Activated T-helper 17 cell treated with anti-CD3 and anti-CD28 coated beads, Interleukin-2, amount 50 U/mL, for 72 hours (primary cell): ENCODE measurements at places on chromosomes 16 and 17. TPM values are rescaled to one million over a fixed set of nuclear protein-coding genes. Genes with fewer than 3 reads are reported as not detected.
A peak's percentile ranks its signal among the peaks of the same experiment; 100 is the strongest.

DNA sequence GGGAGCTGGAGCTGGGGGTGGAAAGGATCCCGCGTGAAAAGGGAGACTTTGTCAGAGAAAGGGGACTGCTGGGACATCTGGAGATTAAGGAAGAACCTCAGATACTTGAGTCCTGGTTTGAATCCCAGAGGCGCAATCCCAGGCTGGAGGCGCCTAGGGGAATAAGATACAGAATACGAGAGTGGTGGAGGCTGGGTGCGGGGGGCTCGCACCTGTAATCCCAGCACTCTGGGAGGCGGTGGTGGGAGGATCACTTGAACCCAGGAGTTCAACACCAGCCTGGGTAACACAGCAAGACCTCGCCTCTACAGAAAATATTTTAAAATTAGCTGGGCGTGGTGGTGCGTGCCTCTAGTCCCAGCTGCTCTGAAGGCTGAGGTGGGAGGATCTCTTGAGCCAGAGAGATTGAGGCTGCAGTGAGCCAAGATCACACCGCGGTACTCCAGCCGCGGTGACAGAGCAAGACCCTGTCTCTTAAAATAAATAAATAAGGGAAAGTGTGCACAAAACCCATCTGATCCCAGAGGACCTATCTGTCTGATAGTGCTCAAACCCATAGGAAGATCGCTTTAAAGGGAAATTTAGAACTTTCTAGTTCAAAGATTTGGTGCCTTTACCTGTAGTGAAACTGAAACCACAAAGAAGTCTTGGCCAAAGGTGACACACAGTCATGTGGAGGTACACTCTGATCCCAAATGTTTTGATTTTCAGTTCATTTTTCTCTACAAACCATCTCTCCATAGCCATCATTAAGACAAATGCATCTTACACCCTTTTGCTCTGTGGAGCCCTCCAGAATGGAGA is 617 bp upstream of the SCRN2 start:
- ATAC-seq: no peak

- no peak for ATAC-seq
Measured at GRCh38 chr17:78038748-78039288, 80.3 kb downstream of the TNRC6C start.

- ATAC-seq: no peak
Measured at GRCh38 chr16:11780991-11781680, 15.9 kb downstream of the ZC3H7A start.

- no peak for ATAC-seq
Measured at GRCh38 chr16:35339337-35339736, 1879.9 kb downstream of the TP53TG3F start.

DNA sequence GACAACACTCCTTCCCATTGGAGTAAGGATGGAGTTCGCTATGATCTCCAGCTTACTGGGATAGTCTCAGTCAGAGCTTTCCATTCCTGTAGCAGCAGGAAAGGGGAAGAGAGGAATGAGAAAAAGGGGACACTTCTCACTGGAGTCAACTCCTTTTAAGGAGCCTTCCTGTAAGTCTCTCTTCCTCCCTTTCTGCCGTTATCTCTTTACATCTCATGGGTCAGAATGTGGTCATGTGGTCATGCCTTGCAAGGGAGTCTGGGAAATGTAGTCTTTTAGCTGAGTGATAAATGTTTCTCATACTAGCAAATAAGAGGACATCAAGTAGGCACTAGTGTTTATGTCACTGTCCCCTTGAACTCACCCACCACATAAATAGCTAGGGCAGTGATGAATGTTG is 227.3 kb downstream of the HAPSTR1 start:
- ATAC-seq: no peak

- no peak for ATAC-seq
Measured at GRCh38 chr16:70611224-70611598, 35.1 kb upstream of the IL34 start.

DNA sequence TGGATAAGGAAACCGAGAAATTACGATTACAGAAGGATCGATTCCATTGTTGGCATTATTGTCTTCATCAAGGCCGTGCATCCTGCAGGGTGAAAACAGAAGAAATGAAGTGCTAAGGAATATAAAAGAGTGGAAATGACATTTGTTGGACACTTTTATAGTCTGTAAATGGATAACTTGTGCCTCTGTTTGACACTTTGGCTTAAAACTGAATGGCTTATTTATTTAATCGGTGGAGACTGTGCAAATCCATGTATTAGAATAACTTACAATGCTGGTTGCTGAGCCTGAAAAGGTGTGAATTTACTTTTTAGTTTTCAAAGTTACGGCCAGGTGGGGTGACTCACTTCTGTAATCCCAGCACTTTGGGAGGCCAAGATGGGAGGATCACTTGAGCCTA is 31.4 kb downstream of the ITGB3 start:
- ATAC-seq: no peak

GRCh38 chr16:82995924-82996441 is 369.2 kb downstream of the CDH13 start:
- peak; percentile 89 for ATAC-seq

DNA sequence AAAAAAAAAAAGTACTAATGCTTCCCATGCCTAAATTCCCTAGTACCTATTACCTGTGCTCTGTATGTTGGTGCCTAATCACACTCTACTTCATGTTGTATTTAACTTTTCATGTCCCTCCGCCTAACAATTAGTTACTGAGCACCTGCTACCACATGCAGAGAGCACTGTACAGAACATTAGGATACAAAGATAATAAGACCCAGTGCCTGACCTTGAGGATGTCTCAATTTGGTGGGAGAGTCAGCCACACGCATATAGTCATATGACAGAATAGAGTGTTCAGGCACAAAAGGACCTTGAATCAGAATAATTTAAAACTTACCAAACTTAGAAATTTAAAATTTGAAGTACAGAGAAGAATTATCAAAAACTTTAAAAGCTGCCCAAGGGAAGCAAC is 42.1 kb downstream of the USP31 start:
- no peak for ATAC-seq

GRCh38 chr16:778909-779527 is 9.2 kb downstream of the RPUSD1 start:
- peak; percentile 35 for ATAC-seq

GRCh38 chr16:11796227-11797165 is 562 bp downstream of the ZC3H7A start:
- peak; percentile 0 for ATAC-seq

- no peak for ATAC-seq
Measured at GRCh38 chr16:75996491-75996890, 270.2 kb upstream of the CPHXL start.

DNA sequence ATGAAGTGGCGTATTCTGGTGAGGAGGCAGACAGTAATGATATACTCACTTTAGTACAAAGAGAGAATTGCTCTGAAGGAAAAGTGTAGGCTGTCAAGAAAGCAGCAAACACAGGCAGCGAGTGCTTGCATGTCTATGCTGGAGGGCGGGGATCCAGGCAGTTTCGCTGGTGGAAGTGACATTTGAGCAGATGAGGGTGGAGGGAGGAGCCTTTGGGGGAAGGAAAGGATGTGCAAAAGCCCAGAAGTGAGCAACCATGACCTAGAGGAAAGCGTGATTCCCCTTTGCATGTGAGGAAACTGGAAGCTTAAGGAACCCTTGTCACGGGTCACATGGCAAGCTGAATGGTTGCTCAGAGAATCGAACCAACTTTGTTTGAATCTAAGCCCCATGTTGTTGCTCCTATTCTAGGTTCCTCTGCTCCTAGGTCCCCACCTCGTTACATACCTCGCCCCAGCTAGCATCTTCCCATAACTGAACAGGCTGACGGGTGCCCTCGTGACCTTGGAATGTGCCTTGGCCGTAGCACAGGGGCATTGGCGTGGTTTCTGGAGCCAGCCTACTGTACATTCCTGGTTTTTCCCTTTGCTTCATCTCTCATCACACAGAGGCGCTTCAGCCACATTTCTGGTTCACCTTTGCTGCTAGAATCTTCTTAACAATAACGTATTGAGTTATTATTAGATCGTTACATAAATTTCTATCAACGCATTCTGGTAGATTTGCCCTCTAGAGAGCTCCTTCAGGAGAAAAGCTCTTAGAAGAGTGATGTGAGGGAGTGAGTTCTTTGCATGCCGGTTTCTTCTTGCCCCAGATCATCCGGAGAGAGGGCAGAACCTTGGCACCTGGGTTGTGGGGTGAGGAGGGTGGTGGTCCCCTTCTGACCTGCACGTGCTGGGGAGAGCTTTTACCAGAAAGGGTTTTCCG is 191.8 kb downstream of the SNX29 start:
- ATAC-seq: no peak

DNA sequence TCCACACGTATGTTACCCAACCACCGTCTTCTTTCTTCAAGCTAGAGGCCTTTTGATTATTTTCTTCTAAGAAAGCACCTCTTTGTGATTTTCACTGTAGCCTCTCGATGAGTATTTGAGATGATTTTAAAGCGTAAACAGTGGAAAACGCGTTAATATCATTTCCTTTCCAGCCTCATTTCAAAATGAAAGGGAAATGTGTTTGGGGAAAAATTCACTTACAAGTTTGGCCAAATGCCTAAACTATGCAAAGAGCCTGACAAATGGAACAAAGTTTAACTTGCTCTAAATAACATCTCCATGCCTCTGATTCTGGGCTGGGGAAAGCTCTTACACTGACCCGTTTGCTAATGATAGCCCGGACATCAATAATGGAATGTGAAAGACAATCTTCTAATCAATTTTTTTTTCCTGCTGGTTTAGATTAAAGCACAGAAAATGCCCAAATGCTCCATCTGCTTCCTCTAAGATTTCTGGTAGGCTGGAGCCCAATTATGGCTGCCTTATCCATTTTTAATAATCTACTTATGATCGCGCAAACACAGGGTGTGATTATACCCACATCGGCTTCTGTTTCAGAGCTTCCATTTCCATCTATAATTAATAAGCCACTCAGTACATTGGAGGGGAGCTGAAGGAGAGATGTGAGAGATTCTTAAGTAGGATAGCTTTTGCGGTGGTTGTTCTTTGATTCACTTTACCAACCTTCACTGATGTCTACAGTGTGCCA is 43.5 kb downstream of the HS3ST2 start:
- ATAC-seq: no peak

DNA sequence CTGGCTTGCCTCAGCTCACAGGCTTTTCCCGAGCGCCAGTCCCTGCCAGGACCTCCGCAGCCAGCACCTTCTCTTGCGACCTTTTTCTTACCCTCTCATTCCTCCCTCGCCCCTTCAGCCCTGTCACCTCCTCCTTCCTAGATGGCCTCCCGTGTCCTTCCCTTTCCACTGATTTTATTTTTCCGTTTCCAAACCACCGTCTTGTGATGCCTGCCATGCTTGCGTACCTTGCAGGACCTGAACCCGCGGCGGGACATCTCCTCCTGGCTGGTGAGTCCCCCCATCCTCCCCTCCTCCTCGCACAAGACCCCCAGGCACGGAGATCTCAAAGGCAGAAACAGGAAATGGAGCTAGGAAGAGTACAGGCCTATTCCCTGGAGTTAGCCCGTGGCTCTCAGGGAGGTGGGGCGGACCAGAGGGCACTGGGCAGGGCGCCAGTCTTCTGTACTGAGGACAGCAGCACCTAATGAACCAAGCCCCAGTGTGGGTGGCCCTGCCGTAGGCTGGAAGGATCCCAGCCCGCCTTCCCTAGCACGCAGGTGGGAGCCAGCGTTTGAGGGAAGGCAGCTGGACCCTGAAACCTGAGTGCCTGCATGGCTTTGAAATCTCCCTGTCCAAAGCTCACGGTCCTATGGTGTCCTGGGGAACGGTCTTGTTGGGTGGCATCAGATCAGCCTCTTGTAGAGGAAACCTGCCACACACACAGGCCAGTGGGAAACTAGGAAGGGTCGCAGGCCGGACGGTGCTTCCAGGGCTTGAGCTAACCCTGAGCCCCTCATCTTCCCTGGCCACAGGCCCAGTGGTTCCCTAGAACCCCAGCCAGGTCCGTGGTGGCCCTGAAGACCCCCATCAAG is 612 bp downstream of the CISD3 start:
- ATAC-seq: no peak

The CRHR1 gene
- total RNA-seq: not detected

The APOBR gene
- 4.3 TPM for total RNA-seq
